ENCODE measurements at places on chromosomes 6 and 20. TPM values are rescaled to one million over a fixed set of nuclear protein-coding genes. Genes with fewer than 3 reads are reported as not detected.
A peak's percentile ranks its signal among the peaks of the same experiment; 100 is the strongest.

BEND6 gene
- total RNA-seq = 9.0 TPM

CITED2 gene
- 19.5 TPM for total RNA-seq

MOCS1 gene
- total RNA-seq = 8.8 TPM

DNA sequence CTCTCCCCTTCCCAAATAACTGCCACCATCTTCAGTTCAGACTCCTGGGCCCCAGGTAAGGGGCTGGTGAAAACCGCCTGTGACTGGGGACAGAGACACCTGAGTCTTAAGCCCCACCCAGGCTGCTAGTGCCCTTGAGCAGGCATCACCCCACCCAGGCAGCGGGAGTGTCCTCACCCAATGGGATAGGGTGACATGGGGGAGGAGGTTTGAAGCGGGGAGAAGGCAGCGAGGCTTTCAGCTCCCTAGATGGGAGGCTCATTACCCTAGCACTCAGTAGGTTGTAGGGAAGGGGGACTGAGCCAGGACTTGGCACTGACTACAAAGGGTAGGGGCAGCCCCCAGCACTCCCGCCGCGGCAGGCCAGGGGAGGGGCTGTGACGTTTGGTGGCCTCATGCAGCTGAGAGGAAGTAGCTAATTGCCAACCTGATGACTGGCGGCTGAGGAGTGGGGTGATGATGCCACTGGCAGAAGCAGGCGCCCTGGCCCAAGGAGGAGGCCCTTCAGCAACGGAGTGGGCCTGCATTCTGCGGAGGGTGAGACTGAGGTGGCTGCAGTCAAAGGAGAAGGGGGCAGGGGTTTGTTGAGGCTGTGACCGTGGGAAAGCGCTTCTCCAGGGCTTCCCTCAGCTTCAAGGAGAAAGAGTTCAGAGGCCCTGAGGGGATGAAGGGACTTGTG is 126.9 kb downstream of the MRPL14 start:
- peak; percentile 60 for DNase-seq

GRCh38 chr6:148800536-148800935 is 53.7 kb downstream of the UST start:
- DNase-seq = no peak

DNA sequence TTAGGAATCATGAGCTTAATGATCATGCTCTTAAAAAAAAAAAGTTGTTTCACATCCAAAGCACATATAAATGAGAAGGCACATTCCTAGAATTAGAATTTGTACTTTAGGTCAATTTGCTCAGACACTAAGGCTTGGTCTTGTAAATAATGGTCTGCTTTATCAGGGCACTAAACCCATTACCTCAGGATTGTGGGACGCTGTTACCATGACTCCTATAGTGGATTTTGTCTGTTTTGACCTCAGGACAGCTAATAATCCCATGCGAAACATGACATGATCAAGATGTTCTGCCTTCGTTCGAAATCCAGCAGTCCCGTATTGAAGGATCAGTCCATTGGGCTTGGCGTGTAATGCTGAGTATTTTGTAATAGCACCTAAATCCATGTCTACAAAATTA is 2.4 kb downstream of the PGM3 start:
- DNase-seq = no peak

- DNase-seq = no peak
Observed at GRCh38 chr20:2429051-2429450, 41.5 kb downstream of the SNRPB start.
